ENCODE measurements at places on chromosomes 3 and 15.
A peak's percentile ranks its signal among the peaks of the same experiment; 100 is the strongest.

DNA sequence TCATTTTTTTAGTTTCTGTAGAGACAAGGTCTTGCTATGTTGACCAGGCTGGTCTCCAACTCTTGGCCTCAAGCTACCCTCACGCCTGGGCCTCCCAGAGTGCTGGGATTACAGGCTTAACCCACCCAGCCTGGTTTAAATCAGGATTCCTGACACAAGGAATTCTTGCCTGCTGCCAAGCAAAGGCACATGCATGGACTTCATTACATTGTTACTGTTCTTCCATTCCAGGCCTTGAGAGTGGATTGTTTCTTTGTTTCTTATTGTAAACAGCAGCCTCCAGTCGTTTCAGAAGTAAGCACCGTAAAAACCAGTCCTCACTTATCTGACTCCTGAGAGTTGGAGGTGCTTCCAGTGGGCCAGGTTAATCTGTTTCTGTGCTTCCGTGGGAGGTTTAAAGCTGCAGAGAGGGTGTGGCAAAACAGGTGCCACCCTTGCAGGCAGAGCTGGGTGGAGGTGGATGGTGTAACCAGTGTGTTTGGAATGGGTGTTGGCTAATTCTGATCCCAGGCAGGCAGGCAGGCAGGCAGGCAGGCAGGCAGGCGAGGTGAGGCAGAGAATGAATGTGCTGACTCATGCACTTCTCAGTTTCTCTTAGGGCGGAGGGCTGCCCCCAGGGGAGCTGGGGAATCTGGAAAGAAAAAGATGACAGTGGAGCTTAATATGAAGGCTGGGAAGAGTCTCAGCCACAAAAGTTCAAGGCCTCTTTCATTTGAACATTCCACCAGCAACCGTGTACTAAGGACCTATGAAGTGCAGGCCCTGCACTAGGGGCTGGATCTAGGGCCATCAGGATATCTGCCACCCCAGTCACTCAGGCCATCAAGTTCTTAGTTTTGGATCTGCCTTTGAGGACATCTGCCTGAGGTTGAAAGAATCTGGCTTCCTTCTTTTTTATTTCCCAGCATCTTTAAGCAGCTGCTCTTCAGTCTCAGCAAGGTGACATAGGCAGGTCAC, 37.0 kb upstream of the CDCP1 start:
- peak; percentile 74 for DNase-seq

DNA sequence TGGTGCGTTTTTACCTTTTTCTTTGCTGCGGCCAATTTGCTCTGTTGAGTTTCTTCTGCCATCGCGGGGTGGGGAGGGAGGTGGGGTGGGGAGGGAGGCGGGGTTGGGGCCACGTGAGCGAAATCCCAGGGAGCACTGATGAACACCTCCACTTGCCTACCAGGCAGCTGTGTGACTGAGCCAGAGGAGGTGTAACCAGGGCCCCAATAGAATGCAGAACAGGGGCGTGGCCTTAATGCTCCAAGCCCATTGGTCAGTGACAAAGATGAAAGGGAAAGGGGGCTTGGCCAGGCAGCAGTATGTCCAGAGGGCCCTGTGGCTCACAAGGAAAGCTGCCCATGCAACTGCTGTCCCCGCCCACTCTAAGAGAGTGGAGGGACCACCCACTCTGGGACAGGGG, 21.4 kb upstream of the OR4F6 start:
- no peak for DNase-seq

- DNase-seq = no peak
Observed at GRCh38 chr3:73710340-73710739, 85.6 kb upstream of the PDZRN3 start.

GRCh38 chr15:92833493-92834271, 66.4 kb upstream of the CHD2 start:
- DNase-seq = no peak

- no peak for DNase-seq
Observed at GRCh38 chr3:7171493-7171892, 310.6 kb downstream of the GRM7 start.

- DNase-seq = peak; percentile 77
Observed at GRCh38 chr15:48642795-48643194, 2.7 kb downstream of the FBN1 start.

DNA sequence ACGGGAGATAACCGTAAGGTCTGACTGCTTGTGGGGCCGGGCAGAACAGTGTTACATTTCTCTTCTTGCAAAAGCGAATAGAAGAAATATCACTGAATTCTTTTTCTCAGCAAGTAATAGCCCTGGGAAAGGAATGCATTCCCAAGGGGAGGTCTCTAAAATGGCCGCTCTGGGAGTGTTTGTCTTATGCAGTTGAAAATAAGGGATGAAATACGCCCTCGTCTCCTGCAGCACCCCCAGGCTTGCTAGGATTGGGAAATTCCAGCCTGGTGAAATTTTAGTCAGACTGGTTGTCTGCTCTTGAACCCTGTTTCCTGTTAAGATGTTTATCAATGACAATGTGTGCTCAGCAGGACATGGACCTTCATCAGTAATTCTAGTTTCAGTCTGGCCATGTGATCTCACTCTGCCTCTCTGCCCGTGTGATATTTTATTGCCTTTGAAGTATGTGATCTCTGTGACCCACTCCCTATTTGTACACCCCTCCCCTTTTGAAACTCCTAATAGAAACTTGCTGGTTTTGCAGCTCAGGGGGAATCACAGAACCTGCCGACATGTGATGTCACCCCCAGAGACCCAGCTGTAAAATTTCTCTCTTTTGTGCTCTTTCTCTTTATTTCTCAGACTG, 715.6 kb downstream of the ROBO1 start:
- DNase-seq = no peak

GRCh38 chr3:114394551-114394950, 100.7 kb downstream of the TIGIT start:
- DNase-seq = no peak

GRCh38 chr3:180402471-180403073, 199.4 kb upstream of the TTC14 start:
- DNase-seq = no peak

DNA sequence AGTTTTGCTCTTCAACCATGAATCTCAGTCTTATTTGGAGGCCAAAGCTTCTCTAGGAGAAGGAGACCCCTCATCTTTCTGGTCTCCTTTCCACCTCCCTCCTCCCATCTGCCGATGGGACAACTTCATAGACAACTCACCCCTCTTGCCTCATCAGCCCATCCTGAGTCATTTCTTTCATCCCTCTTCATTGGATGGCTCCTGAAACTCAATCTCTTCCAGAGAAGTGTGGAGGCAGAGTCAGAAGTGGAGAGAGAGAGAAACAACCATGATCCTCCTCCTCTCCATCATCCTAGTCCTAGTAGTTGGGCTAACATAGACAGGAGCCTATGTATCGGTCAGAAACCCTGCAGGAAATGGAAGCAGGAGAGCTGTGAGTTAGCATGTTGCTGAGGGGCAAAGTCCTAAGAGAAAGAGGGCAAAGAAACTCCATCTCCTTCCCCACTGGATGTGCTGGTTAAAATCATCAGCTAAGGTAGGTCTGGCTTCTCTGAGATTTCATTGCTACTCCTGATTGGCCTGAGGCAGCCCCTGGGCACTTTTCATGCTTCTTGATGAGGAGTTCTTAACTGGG, 21.3 kb upstream of the HCN4 start:
- no peak for DNase-seq

GRCh38 chr15:42034628-42035434, 14.0 kb upstream of the PLA2G4E start:
- DNase-seq = no peak

DNA sequence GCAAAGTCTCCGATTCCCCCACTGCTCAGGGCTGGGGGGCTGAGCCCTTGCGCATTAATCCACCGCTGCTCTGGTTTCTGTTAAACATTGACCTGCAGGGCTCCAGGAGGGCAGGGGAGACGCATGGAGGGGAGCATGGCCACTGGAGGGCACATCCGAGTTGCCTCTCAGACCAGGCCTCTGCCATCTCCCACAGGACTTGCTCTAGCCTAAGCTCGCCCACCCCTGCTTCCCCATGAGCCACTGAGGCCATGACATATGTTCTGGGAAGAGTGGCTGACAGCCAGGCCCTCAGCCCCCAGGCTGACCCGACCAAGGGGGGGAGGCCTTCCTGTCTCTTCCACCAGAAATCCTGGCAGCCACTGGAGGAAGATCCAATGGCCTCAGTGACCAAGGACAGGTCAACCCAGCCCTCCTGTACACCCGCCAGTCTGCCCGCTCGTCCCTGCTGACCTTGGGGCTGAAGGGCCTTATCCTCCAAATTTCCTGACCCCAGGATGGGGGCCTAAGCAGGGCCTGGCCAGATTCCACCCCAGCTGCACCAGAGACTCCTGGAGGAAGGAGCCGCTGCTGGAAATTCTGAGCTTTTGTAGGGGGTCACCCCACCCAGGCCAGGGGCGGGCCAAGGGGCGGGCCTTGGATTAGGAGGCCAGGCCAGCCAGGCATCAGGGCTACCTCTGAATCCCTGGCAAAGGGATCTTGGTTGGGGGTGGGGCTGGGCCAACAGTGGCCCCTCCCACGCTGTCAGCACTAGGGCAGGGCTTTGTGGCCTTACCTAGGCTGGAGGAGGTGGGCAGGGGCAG, at the start of gene HYAL1:
Gene HYAL1, minus strand, starts transcription at position 562 of the 803 bp plus-strand sequence. CDS start 618 bp downstream, outside the sequence.
- DNase-seq = no peak

- DNase-seq = no peak
Observed at GRCh38 chr3:101836652-101837598, 12.4 kb upstream of the NFKBIZ start.

- no peak for DNase-seq
Observed at GRCh38 chr15:44295750-44296431, 7.4 kb downstream of the GOLM2 start.

GRCh38 chr3:100104817-100105413, 9.4 kb downstream of the FILIP1L start:
- no peak for DNase-seq

GRCh38 chr3:46681856-46682540, 11.5 kb downstream of the ALS2CL start:
- no peak for DNase-seq

DNA sequence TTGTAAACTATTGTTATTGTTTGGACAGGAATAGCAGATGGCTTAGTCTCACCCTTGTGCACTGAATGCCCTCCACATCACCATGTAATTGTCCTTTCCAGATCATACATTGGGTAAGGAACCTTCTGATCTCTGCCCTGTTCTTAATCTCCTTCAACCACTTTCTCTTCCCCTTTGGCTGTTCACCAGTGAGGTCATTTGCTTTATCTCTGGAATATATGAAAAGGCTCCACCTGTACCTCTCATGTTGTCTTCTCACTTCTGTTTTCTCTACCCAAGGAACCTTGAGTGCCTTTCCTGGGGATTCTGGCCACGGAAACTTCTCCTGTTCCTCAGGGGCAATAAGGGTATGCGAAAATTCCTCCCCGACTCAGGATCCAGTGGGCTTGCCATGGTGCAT, 28.5 kb downstream of the MCTP2 start:
- no peak for DNase-seq

DNA sequence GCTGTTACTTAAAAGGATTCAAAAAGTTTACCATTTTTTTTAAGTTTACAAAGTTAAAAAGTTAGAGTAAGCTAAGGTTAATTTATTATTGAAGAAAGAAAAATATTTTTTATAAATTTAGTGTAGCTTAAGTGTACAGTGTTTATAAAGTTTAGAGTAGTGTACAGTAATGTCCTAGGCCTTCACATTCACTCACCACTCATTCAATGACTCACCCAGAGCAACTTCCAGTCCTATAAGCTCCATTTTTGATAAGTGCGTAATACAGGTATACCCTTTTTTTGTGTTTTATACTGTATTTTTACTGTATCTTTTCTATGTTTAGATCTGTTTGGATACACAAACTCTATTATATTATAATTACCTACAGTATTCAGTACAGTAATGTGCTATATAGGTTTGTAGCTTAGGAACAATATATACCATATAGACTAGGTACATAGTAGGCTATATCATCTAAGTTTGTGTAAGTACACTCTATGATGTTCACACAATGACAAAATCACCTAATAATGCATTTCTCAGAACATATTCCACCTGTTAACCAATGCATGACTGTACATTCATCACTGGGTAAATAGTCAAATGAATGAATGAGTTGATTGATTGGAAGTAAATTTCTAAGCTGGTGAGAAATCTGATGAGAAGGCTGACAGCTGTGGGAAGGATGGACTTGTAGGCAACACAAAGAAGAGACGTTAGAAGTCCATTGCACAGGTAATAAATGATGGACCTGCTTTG, 95.2 kb upstream of the CDIN1 start:
- no peak for DNase-seq

GRCh38 chr15:57767481-57767880, 61.0 kb downstream of the POLR2M start:
- no peak for DNase-seq

GRCh38 chr3:64444490-64445108, 219.3 kb upstream of the PRICKLE2 start:
- peak; percentile 81 for DNase-seq

GRCh38 chr3:129045675-129046036, 14.9 kb upstream of the GP9 start:
- peak; percentile 85 for DNase-seq

DNA sequence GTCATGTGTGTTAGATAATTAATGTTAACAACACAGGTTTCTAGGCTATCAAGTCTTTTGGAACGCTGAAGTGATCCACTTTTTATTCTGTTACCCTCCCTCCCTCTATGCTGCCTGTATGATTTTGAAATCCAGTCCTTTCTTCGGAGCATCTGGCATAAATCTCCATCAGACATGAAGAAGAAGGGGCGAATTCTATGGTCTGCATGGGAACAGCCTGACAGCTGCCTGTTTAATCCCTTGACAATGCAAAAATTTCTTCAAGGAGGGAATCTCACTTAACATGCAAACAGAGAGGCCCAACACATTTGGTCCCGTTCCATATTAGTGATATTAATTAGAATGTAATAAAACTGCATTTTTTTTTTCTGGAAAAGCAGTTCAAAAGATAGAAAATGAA, 145.2 kb downstream of the VGLL3 start:
- no peak for DNase-seq

DNA sequence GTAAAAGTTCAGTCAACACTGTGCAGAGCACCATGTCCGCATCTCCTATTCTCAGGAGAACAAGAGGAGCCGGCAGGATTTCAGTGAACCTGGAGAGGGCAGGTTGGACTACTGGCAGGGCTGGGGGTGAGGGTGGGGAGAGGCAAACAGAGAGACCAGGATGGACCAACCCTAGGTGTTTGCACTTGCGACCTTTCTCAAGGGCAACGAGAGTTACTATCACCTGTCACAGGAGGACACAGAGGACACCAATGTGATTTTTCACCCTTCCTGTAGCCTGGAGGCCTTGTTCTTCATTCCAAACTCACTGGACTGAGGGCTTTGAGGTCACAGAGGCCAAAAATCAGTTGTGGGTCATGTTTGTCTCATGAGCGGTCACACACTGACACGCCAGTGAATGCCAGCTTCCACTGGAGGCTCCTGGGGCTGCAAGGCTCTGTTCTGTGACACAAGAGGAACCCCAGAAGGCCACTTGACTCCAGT, 89.5 kb downstream of the CPN2 start:
- no peak for DNase-seq

- DNase-seq = no peak
Observed at GRCh38 chr15:28096411-28096669, 2.8 kb downstream of the OCA2 start.

- DNase-seq = no peak
Observed at GRCh38 chr15:86445579-86446252, 366.0 kb downstream of the AGBL1 start.

GRCh38 chr3:71583566-71584393, at the start of gene FOXP1:
FOXP1 (minus strand) TSS chr3:71583728; CDS start chr3:71198381, 385,347 bp downstream.
- DNase-seq = peak; percentile 88

GRCh38 chr3:13535905-13536304, 13.0 kb upstream of the FBLN2 start:
- no peak for DNase-seq

GRCh38 chr3:195145579-195145978, 125.4 kb downstream of the XXYLT1 start:
- DNase-seq = no peak

GRCh38 chr15:81097116-81097889, 36.8 kb upstream of the CFAP161 start:
- no peak for DNase-seq
